ENCODE measurements at places on chromosomes 3 and 15.

DNA sequence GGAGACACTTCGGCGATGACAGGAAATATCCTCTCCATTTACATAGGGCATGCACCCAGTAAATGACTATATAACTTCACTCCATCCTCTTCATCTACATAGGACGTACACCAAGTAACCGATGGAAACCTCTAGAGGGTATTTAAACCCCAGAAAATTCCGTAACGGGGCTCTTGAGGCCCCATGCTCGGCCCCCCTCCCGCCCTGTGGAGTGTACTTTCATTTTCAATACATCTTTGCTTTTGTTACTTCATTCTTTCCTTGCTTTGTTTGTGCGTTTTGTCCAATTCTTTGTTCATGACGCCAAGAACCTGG is 7.5 kb upstream of the FAM107A start:
- no peak for DNase-seq

DNA sequence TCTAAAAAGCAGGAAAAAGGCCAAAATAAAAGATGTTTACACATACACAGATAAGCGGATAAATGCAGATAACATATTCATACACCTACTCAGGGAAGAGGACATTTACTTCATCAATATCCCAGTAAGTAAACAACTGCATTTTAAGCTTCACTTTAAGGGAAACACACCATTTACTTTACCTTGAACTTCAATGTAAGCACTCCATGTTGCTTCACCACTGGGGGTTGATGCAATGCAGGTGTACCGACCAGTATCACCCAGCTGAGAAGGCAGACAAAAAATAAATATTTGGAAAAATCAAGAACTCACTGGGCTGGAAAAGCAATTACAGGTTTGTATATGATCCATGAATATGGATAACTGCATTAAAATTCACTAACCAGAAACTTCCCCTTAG is 1099.5 kb downstream of the ROBO1 start:
- no peak for DNase-seq

GRCh38 chr3:42683875-42684598 is 1.3 kb upstream of the KLHL40 start:
- peak; percentile 78 for DNase-seq

- DNase-seq: peak; percentile 86
Measured at GRCh38 chr3:27368831-27369607, at the start of gene NEK10. Gene NEK10 (minus strand): TSS chr3:27369383. CDS start chr3:27352882, 16,501 bp downstream.

- no peak for DNase-seq
Measured at GRCh38 chr3:24470277-24470676, 24.4 kb downstream of the THRB start.

DNA sequence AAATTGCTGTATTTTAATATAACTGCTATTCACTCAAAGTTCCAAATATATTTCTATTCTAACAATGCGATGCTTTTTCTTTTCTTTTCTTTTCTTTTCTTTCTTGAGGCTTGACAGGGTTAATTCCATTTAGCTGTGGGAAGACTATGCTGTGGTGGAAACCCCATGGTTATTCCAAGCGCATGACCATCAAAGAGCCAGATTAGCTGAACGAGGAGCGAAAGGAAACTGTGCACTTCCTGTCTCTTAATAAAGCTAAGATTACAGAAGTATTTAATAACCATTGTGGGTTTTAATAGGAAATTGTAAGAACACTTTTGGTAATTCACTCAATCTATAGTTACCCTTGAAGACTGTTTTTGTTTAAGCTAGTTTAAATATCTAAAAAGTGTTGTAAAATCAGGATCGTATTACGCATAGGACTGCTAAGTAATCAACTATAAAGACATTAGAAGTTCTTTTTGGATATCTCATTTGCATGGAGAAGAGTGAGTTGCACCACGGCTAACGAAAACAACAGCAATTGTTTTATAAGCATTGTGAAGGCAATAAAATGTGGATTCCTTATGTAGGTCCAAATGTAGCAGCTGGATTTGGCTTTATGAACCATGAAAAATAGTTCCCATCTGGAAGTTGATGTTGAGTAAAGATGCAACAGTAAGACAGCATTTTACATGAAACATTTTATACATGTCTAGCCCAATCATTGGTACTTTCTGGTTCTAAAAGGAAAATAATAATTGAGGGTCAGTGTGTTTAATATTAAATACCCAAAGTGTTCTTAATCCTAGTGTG is 105.4 kb downstream of the ZIC1 start:
- no peak for DNase-seq

DNA sequence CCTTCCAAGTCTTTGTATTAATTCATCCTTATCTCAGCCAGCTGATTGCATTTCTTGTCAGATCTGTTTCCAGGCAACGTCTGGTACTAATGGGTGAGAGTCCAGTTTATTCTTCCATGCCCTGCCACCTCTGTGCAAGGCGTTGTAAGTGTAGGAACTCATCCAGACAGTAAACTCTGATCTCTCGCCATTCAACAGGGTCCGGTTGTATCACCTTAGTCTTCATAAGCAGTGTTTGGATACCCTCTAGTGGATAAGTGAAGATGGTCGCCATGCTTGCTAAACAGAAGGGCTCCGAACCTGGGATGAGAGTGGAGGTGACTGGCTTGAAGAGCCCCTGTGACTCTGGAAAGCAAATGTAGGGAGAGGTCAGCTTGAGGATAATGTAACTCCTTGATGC is 51.6 kb upstream of the CMTM7 start:
- peak; percentile 34 for DNase-seq

GRCh38 chr3:4765212-4765611 is 214.0 kb upstream of the BHLHE40 start:
- no peak for DNase-seq

DNA sequence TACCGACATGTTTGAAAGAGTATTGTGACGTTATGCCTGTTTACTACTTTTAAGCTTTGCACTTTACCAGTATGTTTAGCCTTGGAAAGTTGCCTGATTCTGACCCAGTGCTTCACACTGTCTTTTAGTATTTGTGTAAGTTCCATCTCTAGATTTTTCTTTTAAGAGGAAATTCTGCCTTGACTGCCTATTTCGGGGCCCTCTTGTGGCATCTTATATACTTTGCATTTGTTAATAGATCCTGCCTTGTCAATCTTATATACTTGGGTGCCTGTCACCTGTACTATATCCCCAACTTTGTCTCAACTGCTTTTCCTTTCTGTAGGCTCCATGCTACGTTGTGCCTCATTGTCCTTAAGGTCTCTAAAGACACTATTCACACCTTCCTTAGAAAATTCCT is 244.6 kb downstream of the STXBP5L start:
- DNase-seq: no peak

DNA sequence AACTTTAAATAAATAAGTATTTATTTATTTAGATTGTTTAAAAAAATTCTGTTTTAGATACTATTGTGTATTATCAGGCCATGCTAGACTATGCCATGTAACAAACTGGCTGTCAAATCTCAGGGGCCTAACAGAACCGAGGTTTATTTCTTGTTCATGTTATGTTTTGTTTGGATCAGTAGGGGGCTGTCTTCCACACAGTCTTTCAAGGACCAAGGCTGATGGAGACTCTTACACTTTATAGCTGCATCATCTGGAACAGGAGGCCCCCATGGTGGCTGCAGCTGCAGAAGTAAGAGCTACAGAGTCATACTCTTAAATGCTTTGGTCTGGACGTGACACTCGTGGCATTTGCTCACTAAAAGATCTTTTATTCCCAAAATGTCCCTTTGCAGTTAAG is 33.0 kb upstream of the ARL14 start:
- no peak for DNase-seq

DNA sequence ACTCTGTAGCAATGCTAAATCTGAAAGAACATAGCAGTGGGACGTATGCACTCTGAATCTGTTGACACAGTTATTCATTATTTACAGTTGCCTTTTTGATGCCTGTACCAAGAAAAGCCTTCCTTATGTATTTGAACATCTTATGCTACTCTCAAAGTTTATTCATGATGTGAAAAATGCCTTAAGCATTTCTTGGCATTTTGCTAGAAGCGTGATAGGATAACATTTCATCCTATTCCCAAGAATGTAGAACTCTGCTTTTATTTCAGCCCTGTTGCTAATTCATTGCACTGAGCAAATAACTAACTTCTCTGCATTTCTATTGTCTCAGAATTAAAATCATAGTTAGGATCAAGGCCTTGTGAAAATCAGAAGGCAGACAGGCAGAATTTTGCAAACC is 105.5 kb downstream of the STRIT1 start:
- DNase-seq: no peak

DNA sequence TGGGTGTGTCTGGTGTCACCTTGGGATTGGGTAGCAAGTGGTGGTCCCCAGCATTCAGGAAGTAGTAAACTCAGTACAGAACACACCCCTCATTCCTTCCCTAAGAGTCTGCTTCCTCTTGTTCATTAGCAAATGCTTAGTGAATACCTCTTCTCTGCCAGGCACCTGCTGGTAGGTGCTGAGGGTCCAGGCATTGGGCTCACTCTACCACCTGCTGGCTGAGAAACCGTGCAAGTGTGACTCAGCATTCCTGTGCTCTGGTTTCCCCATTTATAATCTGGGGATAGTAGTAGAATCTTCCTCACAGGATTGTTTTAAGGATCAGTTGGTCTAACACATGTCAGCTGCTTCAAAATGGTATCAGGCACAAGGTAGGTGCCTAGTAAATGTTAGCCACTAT is 4.8 kb downstream of the SHF start:
- DNase-seq: no peak

GRCh38 chr15:82934100-82934880 is 18.2 kb downstream of the HOMER2 start:
- DNase-seq: no peak

DNA sequence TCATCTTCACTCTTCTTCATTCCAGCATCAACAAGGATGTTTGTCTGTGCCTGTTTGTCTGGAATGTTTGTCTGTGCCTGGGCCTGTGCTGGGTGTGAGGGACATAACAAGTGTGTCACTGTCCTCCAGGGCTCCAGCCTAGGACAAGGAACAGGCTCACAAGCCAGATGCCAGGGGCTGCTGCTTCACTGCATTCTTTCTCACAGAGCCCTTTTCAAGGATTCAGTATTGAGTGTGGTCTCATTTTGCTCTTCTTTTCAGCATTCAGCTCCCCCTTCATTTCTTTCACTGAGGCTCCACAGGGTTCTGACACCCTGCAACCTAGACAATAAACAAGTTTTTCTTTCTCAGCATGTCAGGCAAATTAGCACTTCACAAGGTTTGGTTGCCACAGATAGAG is 43.6 kb upstream of the KY start:
- DNase-seq: no peak

GRCh38 chr3:74531491-74531890 is 83.0 kb downstream of the CNTN3 start:
- peak; percentile 12 for DNase-seq

DNA sequence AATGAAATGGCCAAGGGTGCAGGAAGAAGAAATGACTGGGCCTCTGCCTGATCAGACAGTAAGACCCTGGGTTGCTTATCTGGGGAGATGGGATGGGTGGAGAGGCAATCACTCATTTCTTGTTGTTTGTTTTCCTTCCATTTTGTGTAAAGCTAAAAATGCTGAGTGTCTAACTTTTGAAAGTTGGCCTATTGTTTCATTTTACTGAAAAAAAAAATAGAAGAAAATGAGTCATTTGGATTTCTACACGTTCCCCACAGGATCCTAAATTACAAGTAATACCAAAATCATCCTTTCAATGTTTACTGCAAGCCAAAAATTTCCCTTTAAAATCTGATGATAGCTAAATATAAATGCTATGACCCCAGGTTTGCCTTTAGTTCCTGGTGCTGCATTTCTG is 30.6 kb downstream of the PTX3 start:
- no peak for DNase-seq

- no peak for DNase-seq
Measured at GRCh38 chr15:73596174-73596573, 37.0 kb downstream of the NPTN start.

GRCh38 chr3:189458528-189458927 is 172.7 kb upstream of the TP63 start:
- DNase-seq: no peak

DNA sequence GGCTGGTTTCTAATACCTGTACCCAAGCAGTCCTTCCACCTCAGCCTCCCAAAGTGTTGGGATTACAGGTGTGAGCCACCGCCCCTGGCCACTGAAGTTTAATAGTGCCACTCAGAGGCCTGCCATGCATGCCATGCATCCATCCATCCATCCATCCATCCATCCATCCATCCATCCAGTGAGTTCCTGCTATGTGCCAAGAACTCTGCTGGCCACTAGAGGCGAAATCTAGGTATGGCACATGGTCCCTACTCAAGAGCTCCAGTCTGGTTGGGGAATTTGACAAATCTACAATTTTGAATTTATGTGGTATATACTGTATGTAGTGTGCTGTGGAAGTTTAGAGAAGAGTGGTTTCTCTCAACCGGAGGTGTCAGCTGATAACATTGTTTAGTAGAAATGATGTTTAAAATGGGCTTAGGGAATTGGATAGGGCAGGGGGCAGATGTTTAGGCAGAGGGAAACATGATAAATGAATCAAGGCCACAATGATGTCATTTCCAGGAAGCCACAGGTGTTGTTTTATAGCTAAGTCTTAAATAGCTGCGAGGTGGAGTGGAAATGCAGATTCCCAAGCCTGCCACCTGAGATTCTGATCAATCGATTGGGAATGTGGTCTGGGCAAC is 384.4 kb upstream of the C2CD4B start:
- DNase-seq: peak; percentile 43

DNA sequence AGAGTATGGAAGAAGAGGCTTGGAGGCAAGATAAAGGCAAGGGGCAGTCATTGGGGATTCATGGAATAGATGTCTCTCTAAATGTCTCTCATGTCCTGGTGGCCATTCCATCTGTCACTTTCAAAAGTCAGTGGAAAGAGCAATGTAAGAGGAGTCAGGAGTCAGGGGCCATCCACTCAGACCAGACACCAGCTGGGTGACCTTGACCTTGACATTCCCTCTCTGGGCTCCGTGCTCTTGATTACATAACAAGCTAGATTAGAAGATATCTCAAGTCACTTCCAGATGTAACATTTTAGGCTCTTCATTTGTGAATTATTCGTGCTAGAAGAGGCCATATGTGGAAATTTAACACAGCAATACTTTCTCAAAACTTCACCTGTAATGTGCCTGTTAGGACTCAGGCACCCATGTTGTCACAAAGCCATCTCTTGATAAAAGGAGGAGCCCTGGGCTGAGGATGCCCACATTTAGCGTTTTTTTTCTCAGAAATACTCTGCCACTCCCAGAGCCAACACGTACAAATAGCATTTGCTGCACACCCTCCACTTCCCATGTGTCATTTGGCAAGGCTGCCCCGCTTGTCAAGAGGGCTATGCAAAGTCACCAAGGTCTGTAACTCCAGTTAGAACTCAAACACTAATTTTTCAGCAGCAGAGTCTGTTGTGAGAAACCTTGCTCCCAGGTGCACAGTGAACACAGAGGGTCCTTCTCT is 321.7 kb downstream of the RORA start:
- DNase-seq: no peak

- DNase-seq: no peak
Measured at GRCh38 chr3:56976651-56977560, 83.6 kb upstream of the SPATA12 start.

- no peak for DNase-seq
Measured at GRCh38 chr3:194740859-194741491, 55.3 kb downstream of the FAM43A start.

GRCh38 chr15:39273717-39274411 is 307.0 kb upstream of the THBS1 start:
- DNase-seq: no peak

- DNase-seq: no peak
Measured at GRCh38 chr15:63070681-63071129, 28.2 kb downstream of the TPM1 start.

All from NCI-H460 (cell line).